ENCODE measurements at places on chromosomes 7 and 10.

GRCh38 chr10:74433993-74434392 lies 283.0 kb downstream of the ADK start:
- no peak for DNase-seq

- DNase-seq: no peak
Observed at GRCh38 chr10:65798133-65798532, 1127.7 kb upstream of the LRRTM3 start.

GRCh38 chr7:115260381-115260780 lies 338.5 kb downstream of the MDFIC start:
- no peak for DNase-seq

- no peak for DNase-seq
Observed at GRCh38 chr7:25832929-25833328, 319.1 kb upstream of the NFE2L3 start.

GRCh38 chr10:92849234-92849525 lies 860 bp downstream of the EXOC6 start:
- peak; percentile 59 for DNase-seq

- no peak for DNase-seq
Observed at GRCh38 chr10:46264737-46265368, 21.9 kb upstream of the ANTXRL start.

- peak; percentile 68 for DNase-seq
Observed at GRCh38 chr7:101940830-101941229, 123.4 kb downstream of the CUX1 start.

DNA sequence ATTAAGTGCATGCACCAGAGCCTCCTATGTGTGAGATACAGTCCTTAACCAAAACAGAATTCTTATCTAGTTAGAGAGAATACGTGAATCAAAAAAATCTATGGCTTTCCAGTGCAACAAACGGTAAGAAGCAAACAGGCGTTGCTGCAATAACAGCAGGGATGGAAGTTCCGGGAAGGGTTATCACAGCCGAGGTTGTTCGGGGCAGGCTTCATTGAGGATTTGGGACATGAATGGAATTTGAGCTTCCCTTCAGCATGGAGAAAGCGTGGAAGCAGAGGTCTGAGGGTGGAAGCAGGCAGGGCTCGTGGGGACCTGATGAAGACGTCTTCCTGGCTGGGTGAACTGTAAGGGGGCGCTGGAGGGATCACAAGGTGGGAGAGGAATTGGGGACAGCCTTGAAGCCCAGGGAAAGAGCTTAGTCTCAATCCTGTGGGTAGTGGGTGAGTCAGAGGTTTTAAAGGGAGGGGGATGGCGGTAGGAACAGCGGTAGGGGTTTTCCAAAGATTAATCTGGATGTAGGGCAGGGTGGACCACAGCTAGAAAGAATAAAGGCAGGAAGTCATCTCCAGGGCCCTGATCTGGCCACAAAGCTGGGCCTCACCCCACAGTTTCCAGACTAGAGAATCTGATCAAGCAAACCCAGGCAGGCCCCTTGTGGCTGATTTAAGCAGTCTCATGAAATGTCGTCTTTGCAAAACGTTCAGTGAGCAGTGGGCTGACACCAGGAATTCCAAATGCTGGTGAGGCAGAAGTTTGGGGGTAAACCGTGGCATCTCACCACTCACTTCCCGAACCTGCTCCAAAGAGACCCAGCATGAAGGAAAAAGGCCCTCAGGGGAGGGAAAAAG lies 65.1 kb downstream of the CALML3 start:
- no peak for DNase-seq

DNA sequence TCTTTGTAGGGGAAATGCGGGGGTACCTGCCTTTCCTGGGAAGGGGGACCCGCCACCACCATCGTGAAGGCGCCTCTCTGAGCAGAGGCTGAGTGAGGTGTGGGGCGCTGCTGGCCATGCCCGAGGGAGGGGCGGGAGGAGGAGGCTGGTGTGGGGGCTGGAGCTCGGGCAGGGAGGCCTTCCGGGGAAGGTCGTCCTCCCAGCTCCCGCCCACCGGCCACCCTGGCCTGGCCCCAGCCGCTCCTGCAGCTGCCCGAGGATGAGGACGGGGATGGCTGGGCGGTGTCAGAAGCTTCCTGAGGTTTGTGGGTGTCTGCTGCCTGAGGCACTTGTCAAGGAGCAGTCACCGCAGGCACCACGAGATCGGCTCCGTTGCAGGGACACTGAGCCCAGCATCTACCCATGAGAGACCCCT lies 11.4 kb downstream of the PWWP2B start:
- DNase-seq: no peak

DNA sequence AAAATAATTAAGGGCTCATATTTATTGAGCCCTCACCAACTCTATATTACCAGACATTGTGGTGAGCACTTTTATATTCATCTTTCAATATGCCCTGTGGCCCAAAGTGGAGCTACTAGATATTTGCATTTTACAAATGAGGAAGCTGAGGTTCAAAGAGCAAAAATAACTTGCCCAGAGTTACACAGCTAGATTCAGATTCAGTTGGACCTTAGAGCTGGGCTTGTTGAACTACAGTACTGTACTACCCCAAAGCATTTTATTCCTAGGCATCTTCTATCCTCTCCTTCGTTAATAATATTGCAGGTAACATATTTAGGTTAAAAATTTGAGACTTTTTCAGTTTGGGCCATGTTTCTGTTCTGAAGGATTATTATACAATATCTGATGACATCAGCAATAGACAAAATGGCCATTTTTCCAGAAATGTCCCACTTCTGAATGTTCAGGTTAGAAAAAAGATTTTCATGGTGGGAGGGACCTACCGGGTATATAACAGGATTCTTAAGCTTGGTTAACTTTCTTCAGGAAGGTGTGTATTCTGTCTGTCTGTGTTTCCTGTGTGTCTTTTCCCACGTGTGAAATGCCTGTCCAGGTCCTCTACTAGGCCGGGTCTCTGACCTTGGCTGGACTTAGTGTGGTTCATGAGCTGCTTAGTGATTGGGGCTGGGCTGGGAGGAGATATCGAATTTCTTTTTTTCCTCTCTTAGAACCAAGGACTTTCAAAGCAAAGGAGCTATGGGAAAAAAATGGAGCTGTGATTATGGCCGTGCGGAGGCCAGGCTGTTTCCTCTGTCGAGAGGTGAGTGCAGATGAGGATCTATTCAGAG lies 13.6 kb downstream of the PRXL2A start:
- no peak for DNase-seq

DNA sequence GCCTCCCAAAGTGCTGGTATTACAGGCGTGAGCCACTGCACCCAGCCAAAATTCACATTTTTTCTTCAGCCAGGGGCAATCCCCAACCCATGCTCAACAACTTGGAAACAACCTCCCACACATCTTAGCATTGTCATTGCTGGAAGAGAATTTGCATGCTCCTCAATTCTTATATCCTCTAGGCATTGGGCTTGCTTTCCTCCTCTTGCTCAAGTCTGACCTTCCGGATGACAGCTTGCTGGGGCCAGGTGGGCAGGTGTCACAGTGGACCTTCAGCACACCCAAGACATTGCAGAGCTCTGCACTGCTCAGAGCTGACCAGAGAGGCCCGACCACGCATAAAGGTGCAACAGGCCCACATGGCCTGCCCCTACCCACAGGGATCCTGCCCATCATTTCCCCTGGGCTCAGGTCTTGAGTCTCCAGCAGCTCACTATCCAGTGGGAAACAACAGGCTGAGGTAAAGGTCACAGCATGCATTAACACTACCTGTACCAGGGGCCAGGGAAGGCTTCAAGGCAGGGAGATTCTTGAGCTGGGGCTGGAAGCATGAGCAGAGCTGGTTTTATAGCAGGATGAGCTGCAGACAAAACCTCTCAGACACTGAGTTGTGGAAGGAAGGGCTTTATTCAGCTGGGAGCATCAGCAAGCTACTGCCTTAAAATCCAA lies 6.8 kb upstream of the GPR15LG start:
- DNase-seq: no peak

DNA sequence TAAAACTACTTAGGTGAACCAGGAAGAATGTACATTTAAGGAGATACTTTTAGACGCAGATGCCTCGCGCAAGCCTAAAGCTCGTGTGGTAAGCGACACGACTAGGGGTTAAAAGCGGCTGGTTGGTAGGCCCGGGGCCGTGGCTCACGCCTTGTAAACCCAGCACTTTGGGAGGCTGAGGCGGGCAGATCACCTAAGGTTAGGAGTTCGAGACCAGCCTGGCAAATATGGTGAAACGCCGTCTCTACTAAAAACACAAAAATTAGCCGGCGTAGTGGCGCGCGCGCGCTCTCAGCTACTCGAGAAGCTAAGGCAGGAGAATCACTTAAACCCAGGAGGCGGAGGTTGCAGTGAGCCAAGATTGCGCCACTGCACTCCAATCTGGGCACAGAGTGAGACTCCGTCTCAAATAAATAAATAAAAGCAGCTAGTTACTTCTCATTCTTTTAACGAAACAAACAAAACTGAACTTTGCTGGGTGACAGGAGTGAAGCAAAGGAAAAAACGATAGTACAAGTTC lies 879 bp downstream of the NUDT5 start:
- DNase-seq: no peak

DNA sequence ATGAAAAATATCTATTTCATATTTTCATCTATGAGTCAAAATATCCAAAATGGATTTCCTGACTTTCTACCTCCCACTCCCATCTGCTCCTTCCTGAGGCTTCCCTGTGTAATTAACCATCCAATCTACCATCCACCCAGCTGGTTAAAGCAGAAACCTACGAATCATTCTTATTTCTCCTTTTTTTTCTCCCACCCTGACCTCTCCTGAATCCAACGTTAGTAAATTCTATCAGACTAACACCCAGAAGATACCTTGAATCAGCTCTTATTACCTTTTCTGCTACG lies 3.7 kb upstream of the LIPF start:
- DNase-seq: no peak

GRCh38 chr7:46658281-46658680 lies 737.2 kb upstream of the IGFBP3 start:
- DNase-seq: no peak

DNA sequence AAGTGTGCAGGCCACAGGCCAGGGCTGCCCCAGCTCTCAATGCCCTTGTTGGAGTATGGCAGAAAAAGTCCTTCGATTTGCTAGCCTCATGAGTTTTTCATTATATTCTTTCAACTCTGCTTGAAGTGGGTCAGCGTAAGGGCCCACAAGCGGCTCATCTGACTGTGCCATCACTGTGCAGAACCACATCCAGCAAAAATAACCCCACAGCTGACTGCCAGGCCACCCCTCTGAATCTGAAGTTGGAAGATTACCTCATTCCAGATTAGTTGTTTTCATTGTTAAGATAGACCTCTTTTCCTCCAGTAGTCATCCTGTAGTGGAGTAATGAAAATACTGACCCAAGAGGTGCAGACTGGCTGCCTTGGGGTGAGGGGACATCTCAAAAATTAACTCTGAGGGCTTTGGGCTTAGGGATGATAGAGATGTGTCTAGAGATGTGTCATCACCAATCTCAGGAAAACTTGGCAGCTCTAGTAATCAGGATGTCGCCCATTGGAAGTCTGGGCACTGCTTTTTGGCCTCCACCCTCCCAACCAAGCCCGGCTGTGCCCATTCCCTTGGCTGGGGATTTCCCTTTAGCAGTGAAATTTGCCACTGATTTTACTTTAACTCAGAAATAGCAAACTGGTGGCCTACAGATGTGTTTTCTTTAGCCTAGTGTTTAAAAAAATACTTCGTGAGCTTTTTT lies 164.3 kb downstream of the LCOR start:
- no peak for DNase-seq

GRCh38 chr10:103042129-103042528 lies 124.0 kb downstream of the CNNM2 start:
- DNase-seq: no peak

DNA sequence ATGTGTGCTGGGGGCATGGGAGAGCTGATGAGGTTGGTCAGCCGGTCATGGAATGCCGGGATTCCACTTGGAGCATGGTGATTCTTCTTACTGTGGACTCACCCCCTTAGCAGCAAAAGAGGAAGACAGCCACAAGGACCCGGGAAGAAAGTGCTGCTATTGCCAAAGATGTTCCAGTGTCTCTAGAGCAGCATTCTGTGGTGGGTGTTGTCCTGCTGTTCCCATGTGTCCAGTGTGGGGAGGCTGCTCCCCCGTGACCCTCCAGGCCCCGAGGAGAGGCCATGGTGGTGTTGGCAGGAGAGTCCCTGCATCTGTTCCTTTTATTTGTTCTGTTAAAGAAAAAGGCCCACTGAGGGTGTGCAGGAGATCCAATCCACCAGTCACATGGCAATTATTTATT lies 499.4 kb downstream of the RPS24 start:
- DNase-seq: no peak

DNA sequence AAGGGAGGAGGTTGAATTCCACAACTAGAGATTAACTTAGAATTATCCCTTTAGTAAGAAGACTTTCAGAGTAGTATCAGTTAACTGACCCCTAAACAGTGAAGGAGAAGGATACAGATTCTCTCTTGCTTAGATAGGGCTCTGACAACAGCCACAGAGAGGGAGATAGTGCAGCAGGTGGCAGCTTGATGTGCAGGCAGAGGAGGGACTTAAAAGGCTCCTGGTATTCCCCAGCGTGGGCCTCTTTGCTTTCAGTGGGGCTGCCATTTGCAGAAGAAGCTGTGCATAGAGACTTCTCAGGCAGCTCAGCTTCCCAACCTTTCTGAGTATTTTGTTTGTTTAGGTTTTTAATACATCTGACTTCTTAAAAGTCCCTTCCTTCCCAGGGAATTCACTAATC lies 16.0 kb downstream of the FZD1 start:
- no peak for DNase-seq

GRCh38 chr7:55104712-55105433 lies 86.1 kb downstream of the EGFR start:
- DNase-seq: no peak

- no peak for DNase-seq
Observed at GRCh38 chr10:79056736-79057391, 11.9 kb upstream of the ZMIZ1 start.

DNA sequence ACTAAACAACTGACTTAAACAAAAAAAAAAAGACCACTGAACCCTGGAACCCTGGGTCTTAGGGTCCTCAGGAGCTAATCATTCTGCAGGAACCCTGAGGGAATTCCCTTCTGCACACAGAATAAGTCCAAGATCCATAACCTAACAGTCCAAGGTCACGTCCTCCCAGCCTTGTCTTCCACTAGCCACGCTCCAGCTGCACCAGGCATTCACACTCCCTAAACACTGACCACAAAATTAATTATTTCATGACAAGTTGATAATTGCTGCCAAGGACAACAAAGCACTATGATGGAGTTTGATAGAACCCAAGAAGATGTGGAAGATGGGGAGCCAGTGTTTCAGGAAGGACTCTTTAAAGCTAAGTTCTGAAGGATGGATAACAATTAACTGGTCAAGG lies 130.6 kb downstream of the SH3PXD2A start:
- DNase-seq: no peak

GRCh38 chr10:117246997-117247671 lies 6.2 kb downstream of the SLC18A2 start:
- no peak for DNase-seq

DNA sequence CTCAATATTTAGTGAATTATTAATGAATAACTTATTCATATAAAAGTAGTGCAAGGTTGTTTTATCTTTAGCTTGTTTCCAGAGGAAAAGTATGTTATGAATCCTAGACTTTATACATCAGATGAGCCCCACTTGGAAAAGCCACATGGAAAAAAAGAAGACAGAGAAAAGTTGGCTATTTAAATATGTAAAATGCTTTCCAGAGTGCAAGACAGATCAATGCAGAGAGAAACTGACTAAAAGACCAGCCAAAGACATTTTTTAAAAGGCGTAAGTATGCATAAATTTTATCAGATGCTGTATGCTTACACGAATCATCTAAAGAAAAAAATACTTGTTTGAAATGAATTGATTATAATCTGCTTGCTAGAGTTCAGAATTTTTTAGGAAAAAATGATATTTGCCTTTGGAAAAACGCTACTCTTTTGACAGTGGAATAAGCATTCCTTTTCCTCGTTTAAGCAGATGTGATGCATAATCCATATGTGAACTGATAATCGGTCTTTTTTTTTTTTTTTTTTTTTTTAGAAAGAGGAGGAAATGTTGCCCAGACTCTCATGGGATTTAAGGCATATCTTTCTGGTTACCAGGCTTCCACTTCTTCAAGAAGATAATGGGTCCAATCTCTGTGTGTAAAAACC lies 70.7 kb downstream of the RELN start:
- DNase-seq: no peak
